Bronchial epithelial cell (primary cell): ENCODE measurements at places on chromosomes 11 and 22.

DNA sequence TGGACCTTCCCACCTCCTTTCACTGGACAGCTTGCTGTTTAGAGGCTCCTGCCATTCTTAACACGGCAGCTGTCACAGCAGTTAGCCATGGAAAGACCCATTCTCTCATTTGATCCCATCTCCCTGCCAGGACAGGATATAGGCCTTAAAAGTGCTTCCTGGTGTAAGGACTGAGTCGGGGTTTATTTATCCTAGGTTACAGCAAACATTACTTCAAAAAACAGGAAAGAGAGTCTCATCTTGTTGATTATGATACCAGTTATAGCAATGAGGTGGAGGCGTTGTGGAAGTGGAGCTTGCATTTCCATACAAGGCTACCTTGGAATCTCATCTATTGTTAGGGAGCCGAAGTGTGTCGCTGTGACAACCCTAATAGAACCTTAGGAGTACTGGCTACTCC, 17.4 kb upstream of the ETS1 start:
- DNase-seq: no peak

DNA sequence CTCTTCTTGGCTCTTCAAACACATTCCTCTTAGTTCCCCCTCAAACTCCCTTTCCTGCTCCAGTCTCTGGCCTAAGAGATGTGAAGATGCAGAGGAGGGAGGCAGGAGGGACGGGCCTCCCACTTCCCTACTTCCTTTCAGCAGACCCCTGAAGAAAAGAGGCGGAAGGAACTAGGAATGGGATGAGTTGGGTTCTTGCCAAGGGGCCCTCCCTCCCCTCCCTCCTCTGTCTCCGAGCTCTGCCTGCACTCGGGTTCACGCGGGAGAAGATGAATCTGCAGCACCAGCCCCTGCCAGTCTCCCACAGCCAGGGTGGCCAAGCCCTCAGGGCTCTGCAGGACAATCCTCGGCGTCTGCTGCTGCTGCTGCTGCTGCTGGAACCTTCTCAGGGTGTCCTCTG, 24.3 kb upstream of the PKNOX2 start:
- no peak for DNase-seq

GRCh38 chr11:2716376-2717095, 16.7 kb upstream of the KCNQ1OT1 start:
- DNase-seq: no peak

DNA sequence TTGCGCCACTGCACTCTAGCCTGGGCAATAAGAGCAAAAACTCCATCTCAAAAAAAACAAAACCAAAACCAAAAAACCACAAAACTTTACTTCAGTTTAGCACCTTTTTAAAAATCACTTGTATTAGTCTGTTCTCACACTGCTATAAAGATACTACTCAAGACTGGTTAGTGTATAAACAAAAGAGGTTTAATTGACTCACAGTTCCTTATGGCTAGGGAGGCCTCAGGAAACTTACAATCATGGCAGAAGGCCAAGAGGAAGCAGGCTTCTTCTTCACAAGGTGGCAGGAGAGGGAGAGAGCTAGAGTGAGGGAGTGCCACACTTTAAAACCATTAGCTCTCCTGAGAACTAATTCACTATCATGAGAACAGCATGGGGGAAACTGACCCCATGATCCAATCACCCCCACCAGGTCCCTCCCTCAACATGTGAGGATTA, 261.3 kb downstream of the TMEM135 start:
- DNase-seq: no peak

- DNase-seq: no peak
These were observed 24.6 kb downstream of the MB start for GRCh38 chr22:35592418-35592967.

- DNase-seq: peak; percentile 22
These were observed 7.3 kb downstream of the TANGO2 start for GRCh38 chr22:20027966-20028854.

DNA sequence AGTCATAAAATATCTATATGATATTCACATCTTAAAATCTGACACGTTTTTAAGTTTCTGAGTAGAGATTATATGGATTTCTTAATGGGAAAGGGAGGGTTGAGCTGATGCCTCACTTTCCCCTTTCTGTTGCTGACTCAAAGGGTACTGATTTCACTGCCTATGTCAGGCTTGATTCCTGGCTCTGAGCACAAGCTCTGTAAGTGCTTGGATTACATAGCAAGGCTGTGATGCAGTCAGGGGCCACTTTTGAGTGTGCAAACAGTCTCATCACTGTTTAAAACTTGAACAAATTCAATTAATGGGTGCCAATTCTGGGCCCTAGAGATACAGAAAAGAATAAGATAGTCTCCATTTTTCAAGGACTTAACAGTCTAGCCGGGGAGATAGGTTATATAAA, 14.4 kb downstream of the ATXN10 start:
- DNase-seq: peak; percentile 17

GRCh38 chr11:118112711-118113430, 26.1 kb upstream of the SMIM35 start:
- no peak for DNase-seq

GRCh38 chr22:21858025-21858764, 9.2 kb downstream of the MAPK1 start:
- no peak for DNase-seq

GRCh38 chr11:48109046-48109666, 107.5 kb upstream of the OR4B1 start:
- DNase-seq: peak; percentile 55
